ENCODE measurements at places on chromosomes 13 and 19. TPM values are rescaled to one million over a fixed set of nuclear protein-coding genes. Genes with fewer than 3 reads are reported as not detected.

DNA sequence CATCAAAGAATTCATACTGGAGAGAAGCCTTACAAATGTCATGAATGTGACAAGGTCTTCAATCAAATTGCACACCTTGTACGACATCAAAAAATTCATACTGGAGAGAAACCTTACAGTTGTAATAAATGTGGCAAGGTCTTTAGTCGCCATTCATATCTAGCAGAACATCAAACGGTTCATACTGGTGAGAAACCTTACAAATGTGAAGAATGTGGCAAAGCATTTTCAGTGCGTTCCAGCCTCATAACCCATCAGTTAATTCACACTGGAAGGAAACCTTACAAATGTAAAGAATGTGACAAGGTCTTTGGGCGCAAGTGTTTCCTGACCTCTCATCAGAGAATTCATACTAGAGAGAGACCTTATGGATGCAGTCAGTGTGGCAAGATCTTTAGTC, 13.2 kb upstream of the ZNF534 start:
- no peak for ATAC-seq

DNA sequence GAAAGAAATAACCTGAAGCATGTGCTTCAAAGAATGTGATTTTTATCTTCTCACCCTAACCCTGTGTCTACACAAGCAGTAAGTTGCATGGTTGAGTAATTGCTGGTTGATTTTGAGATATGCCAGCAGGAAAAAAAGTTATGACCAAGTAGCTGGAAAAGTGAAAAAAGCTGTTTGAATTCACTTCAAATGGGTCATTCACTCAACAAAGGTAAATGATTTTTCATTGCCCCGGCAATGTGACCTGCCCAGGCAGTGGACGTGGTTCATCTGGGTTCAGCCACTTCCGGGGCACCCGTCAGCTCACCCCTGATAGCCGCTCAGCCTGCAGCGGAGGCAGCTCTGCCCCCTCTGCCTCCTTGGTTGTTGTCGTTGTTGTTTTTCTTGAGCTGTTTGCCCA, 18.5 kb downstream of the TNFRSF19 start:
- no peak for ATAC-seq

ACP7 gene
- total RNA-seq, result 0.32 TPM

DNA sequence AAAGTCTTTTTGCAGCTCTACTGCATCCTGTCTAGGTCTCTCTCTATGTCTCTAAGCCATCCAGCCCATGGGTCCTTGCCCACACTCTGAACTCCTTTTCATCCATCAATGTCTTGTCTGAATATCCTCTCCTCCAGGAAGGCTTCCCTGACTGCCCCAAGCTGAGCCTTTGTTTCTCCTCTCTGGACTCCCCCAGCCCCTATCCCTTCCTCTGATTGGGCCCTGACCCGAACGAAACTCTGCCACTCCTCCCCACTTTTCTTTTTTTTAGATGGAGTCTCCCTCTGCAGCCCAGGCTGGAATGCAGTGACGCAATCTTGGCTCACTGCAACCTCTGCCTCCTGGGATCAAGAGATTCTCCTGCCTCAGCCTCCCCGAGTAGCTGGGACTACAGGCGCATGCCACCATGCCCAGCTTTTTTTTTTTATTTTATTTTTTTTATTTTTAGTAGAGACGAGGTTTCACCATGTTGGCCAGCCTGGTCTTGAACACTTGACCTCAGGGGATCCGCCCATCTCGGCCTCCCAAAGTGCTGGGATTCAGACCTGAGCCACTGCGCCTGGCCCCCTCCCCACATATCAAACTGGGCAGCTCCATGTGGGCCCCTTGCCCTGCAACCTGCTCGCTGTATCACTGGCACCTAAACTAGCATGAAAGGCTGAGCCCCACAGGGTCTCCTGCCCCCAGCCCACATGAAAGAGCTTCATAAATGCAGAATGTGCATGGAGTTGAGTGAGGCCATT, 870 bp upstream of the UNC13A start:
- no peak for ATAC-seq

GRCh38 chr13:75660694-75661093, 24.6 kb downstream of the LMO7 start:
- no peak for ATAC-seq

GRCh38 chr19:11007962-11008532, 47.2 kb downstream of the SMARCA4 start:
- ATAC-seq, result no peak

DNA sequence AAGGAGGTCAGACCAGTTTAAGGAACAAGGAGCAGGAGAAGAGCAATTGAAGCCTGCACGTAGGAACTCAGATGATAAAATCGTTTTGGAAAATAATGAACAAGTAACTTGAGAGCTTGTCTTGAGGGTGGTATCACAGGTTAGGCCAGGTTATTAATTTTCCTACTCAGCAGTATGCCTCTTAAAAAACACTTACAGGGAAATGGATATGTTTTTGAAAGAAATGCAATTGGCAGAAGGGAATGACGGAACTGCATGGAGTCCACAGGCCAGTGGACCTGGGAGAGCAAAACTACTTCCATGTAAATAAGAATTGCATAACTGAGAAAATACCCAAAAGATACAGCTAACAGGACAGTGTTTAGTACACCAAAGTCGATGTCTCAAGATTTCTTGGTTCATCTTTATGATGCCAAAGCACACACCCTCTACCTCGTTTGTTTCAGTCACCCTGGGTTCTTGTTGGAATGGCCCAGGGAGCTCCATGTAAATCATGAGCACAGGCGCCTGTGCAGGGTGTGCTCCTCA, 35.2 kb downstream of the MBNL2 start:
- no peak for ATAC-seq

NXNL1 gene
- not detected for total RNA-seq

DNA sequence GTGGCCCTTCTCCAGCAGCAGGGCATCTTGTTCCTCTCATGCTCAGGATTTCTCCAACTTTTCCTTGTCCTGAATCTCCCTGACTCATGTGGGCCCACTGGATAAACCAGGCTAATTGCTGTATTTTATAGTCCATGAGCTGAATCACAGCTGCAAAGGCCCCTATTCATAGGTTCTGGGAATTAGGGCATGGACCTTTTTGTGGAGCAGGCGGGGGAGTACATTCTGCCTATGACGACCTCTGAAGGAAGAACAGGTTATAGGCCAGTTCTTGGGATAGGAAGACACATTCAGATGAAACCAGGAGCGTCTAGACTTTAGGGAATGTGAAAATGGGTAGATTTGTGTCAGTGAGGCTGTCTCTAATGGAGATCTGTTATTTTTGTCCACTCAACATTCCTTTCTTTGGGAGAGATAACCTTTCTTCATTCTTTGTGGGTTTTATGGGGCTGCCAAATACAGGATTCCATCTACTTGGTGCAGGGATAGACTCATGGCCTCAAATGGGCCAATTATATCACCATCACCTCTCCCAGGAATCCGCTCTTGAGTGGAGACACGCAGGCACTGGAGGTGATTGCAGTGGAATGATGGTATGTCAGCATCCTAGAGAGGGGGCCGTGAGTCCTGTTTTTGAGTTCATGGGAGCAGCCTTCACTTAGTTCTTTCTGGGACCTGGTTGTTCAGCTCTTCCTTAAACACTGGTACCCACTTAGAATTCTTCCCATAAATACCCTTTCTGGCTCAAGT, 45.1 kb upstream of the CNMD start:
- ATAC-seq, result no peak

RYR1 gene
- 6.4 TPM for total RNA-seq

GRCh38 chr19:55259540-55260210, 858 bp upstream of the PPP6R1 start:
- ATAC-seq, result no peak

KLHL1 gene
- total RNA-seq, result not detected

CYP4F8 gene
- not detected for total RNA-seq

- ATAC-seq, result no peak
Measured at GRCh38 chr19:33503030-33503429, 18.6 kb downstream of the PEPD start.

DNA sequence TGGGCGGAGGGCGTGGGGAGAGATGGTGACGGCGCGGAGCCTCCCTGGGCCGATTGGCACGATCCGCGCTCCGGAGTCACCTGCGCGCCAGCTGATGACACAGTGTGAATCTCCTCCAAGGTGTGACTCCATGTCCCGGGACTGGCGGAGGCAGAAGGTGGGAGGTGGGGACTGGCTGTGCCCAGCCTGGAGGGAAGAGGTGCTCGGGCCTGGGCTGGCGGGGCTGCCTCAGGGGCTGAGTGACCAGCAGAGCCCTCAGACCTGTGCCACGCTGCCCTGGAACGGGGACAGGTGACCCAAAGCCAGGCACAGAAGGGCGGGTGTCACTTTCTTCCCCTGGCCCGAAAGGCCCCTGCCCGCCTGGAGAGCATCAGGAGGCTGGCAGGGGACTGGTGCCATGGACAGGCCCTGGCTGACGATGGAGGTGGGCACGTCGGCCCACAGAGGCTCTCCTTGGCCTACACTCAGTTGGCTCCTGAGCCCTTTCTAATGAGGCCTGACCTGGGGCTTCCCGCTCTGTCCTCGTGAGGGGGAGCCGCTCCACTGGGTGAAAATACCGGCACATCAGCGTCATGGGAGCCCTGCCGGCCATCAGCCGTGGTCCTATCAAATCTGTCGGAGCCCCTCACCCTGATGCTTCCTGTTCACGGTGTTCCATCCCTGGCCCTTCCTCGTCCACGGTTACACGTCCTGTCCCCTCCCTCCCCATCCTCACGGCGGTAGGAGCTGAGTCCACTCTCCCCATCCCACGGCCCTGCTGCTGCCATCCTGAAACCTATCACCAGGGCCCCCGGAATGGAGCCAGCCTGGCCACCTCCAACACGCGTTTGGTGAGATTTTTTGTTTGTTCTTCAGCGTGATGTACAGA, 75.6 kb downstream of the SPACA7 start:
- ATAC-seq, result peak; percentile 25

SLC1A6 gene
- not detected for total RNA-seq

GFY gene
- total RNA-seq, result not detected

ANGPTL4 gene
- total RNA-seq, result 55.4 TPM

- ATAC-seq, result no peak
Measured at GRCh38 chr19:55485439-55486011, 537 bp downstream of the NAT14 start.

PNPLA6 gene
- total RNA-seq, result 48.1 TPM

DNA sequence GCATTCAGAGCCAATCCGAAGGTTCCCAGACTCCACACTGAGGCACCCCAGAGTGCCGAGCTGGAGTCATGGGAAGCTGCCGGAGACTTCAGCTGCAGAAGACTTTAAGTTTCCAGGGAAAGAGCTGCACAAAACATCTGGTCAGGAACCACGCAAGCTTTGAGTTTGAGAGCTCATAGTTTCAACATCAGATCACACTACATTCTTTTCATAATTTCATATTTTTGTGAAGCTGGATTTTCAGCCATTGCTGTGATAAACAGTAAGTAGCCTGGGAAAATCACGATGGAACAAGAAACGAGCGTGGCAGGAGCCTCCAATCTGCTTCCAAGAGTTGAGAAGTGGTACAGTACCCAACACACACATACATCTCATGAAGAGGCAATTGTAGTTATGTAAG, 25.5 kb upstream of the ATP12A start:
- ATAC-seq, result no peak

GRCh38 chr13:99983499-99984401, 2.2 kb downstream of the ZIC2 start:
- ATAC-seq, result no peak

TSC22D1 gene
- 23.2 TPM for total RNA-seq

DNA sequence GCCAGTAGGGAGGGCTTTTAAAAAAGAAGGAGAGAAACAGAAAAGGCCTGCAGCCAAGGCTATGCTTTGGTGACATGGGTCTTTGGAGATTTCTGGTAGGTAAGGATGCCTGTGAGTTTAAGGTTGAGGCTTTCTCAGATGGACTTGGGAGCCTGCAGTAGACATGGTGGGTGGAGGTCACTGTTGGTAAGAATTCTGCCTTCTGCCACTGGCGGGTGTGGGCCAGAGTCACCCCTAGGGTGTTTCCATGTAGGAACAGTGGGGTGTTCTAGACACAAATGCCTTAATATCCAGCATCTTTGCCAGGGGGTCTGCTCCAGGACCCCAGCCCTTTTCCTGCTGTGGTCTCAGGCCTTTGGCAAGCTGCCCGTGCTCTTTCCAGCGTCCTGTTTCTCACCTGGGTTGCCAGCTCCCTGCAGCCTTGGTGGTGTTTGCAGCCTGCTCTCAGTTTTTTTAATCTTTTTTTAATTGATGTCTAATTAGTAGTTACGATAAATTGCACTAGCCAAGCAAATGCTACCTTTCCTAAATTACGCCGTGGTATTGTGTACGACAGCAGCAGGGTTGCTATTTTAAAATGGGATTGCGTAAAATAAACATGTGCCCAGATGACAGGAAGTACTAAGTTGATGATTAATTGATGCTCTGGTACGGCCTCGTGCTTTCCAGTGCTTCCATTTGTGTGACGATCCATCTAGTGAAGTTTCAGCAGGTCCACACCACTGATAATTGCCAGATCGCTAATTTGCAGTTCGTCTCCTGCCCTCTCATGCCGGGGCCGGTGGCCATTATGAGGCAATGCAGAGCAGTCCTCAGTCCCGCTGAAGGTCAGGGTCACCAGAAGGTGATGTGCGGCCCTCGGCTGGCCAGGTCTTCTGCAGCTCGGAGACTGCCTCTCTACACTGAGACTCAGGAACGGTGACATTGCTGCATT, 35.3 kb upstream of the NPAS1 start:
- peak; percentile 33 for ATAC-seq

- ATAC-seq, result no peak
Measured at GRCh38 chr13:37766502-37766901, 103.1 kb downstream of the TRPC4 start.

DNA sequence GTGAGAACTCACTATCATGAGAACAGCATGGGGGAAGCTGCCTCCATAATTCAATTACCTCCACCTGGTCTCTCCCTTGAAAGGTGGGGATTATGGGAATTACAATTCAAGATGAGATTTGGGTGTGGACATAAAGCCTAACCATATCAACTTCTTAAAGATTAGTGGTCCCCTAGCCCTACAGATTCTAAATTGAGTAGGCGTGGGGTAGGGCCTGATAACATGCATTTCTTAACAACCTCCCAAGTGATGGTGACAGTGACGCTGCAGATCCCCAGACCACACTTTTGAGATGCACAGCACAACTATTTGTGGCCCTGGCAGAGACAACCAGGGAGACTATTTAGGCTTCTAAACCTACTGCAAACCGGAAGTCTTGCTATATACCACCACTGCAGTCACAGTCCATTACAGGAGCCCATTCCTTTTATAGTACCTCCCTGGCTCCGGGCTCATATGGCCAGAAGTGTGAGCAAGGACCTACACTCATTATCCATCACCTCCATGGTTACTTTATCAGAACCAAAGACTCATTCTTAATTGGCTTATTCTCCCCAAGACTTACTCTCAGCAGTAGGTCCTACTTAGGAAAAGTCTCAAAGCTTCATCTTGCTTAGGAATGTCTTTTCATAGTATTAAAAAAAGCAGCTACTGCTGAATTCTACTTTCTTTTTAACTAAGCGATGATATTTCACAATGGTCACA, 2.1 kb upstream of the DPY19L3 start:
- ATAC-seq, result no peak

- no peak for ATAC-seq
Measured at GRCh38 chr13:78596736-78597601, 6.4 kb downstream of the POU4F1 start.

CTXN1 gene
- not detected for total RNA-seq

DNA sequence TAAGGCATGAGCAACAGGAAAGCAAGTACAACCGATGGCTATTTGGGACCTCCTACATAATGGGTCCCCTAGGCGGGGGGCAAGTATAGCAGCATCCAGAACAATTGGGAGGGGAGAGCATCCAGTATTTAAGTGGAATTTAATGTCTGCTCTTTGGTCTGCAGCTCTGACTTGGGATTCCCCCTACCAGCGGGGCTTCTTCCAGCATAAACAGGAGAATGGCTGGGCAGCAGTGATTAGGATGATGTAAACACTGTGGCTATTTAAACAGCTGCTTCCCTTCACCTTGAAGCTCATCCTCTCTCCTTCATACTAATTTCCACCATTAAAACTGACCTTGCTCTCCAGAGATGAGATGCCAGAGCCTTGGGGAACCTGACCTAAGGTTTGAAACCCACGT, 73.9 kb upstream of the OXGR1 start:
- no peak for ATAC-seq

IGFL2 gene
- 2.3 TPM for total RNA-seq
